ENCODE measurements at places on chromosomes 7 and 10.
A peak's percentile ranks its signal among the peaks of the same experiment; 100 is the strongest.

GRCh38 chr7:134710854-134711624 is 64.4 kb downstream of the BPGM start:
- peak; percentile 90 for ATAC-seq

DNA sequence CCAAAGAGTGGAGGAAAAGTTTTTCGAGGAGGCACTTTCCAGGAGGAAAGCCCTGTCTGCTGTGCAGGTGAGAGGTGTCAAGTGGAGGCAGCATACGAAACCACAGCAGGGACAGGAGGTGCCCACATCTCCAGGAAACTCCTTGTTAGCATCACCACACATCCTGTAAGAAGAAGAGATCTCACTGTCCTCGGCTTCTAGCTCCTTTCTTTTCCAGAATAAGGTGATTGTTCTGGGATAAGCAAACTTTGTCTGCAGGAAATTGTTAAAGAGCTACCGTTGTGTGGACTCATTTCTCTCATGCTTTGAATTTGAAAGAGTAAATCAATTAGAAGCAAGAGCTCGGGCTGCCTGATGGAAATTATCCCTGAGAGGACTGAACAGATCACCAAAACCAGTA is 269.4 kb downstream of the CXCL12 start:
- ATAC-seq = no peak

GRCh38 chr7:95316588-95316987 is 7.7 kb downstream of the PON1 start:
- ATAC-seq = no peak

- no peak for ATAC-seq
Measured at GRCh38 chr7:125661006-125661405, 731.4 kb upstream of the POT1 start.

- ATAC-seq = no peak
Measured at GRCh38 chr7:27128776-27129728, 1.5 kb downstream of the HOXA4 start.

Data from activated CD4-positive, CD25-positive, alpha-beta regulatory T cell treated with anti-CD3 and anti-CD28 coated beads, Interleukin-2, amount 50 U/mL, for 24 hours (primary cell).